ENCODE measurements at places on chromosomes 3 and 15.

DNA sequence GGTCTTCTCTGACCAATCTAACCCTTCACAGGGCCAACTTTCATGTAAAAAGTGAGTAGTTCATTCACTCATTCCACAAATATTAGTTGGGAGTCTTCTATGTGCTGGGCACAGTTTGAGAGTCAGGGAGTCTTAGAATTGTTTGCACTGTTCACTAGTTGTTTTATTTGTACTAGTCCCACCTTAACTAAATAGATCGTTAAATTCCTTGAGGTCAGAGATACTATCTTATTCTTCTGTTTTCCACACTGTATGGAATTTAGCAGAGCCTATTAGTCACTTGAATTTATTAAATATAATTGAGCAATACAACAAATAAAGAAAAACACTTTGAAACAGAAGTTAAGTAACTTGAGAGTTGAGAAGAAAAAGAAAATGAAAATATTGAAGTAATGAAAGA is 40.8 kb upstream of the SPTSSB start:
- DNase-seq, result no peak

DNA sequence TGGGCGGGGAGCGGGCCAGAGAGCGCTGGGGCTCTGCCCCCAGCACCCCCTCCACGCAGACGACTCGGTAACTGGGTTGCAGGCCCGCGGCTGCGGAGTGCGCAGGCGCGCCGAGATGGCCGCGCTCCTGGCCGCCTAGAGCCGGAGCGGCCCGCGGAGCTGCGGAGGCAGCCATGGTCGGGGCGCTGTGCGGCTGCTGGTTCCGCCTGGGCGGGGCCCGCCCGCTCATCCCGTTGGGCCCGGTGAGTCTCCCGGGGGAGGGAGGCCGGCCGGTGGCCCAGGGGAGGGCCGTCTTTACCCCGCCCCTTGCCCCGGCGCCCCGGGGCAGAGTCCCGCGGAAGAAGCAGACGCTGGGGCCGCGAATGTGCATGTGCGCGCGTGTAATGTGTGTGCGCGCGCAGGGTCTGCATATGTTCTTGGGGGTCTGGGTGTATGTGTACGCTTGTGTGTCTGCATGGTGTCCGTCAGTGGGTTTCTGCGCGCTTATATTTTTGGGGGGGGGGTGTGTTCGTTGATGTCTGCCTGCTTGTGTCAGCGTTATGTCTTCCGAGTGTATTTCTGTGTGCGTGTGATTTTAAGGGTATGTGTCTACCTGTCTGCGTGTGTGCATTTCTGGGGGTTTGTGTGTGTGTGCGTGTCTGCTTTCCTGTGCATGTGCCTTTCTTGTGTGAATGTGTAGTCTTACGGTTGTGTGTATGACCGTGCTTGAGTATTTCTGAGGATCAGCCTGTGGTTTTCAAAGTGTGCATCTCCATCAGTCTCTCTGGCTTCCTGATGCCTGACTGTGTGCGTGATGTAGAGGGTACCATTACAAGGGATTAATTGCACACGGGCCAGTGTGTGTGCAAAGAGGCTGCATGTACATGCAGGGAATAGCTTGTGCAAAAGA is at the start of gene ABHD14A:
Gene ABHD14A (plus strand): TSS at position 102 of the 889 bp plus-strand sequence. CDS start 72 bp downstream, at position 174.
- peak; percentile 47 for DNase-seq

GRCh38 chr15:79595306-79595705 is 163.2 kb downstream of the MINAR1 start:
- DNase-seq, result no peak

GRCh38 chr3:120407508-120408287 is 43.1 kb downstream of the FSTL1 start:
- no peak for DNase-seq

DNA sequence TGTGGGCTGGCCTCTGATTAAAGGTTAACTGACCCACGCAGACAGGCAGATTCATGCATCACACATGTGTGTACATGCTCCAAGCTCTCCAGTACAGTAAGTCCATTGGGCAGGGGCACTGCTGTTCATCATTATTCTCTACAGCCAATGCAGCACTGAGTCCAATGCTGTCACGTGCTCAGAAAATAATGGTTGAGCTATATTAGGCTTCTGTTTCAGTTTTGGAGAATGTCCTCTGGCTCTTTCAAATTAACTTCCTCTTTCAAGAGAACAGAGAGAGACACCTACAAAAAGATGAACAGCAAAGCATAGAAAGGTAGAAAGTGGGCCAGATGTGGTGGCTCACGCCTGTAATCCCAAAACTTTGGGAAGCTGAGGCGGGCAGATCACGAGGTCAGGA is 202.6 kb downstream of the MEX3B start:
- no peak for DNase-seq
